ENCODE measurements at places on chromosomes 1 and 21.

- DNase-seq, result no peak
Observed at GRCh38 chr1:150012611-150013010, 2.1 kb upstream of the OTUD7B start.

DNA sequence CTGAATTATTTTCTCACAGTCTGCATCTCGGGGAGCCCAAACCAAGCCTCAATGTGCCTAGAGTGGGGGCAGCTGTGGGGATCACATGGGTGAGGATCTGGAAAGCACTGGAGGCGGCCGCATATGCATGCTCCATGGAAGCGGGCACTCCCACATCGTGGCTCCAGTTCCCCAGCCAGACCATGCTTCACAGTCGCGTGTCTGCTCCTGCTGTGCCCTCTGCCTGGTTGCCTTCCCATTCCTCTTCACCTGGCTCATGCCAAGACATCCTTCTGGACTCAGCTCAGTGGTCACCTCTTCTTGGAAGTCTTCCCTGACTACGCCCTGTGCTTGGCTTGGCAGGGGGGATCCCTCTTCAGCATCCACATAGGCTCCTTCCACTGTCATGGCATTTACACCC, 32.8 kb downstream of the IGSF21 start:
- DNase-seq, result no peak

DNA sequence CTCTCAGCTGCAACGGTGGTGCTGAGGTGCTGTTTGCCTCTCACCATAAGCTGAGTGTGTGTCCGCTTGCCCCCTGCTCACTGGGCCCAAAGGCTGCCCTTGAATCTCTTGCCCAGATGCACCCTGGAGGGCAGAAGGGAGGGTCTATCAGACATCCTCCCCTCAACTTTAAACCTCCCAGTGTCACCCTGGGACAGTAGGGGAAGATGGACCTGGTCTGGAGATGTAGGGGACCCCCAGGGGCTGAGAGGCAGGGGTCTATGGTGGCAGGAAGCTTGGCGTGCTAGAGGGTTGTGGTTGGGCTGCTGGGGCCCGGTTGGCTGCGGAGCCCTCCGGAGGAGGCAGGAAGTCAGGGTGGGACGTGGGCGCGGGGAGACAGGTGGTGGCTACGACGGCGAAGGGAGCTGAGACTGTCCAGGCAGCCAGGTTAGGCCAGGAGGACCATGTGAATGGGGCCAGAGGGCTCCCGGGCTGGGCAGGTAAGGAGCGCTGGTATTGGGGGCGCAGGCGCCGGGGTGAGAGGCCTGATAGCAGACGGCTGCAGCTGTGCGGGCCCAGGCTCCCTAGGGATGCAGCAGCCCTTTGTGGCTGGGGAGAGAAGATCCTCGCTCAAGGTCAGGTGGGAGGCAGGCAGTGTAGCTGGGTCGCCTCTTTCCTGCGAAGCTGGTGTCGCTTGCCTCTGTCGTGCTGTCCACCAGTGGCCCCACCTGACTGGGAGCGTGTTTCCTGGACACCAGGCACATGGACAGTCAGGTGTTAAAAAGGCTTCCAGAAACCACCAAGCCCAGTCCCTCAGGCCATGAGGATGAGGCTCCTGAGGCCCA, at the start of gene LCK:
Gene LCK (plus strand): TSS at position 373 of the 824 bp plus-strand sequence. CDS start 23,065 bp downstream, outside the sequence.
- DNase-seq, result no peak

GRCh38 chr1:1567891-1568291, 6.8 kb downstream of the SSU72 start:
- DNase-seq, result no peak

DNA sequence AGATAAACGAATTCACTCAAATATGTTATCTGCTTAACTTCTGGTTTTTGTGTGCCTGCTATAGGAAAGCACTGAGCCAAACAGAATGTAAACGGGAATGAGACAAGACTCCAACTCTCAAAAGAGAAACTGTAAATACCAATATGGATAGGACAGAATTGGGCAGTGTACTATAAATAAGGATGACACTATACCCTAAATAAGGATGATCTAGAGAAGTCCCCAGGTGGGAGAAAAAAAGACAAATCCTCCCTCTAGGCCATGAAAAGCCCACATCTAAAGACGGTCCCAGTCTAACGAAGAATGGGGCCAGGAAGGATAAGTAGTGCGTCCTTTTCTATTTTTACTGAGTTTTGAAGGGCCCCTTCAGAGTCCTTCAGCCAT, 1.5 kb upstream of the GABPB2 start:
- DNase-seq, result no peak

DNA sequence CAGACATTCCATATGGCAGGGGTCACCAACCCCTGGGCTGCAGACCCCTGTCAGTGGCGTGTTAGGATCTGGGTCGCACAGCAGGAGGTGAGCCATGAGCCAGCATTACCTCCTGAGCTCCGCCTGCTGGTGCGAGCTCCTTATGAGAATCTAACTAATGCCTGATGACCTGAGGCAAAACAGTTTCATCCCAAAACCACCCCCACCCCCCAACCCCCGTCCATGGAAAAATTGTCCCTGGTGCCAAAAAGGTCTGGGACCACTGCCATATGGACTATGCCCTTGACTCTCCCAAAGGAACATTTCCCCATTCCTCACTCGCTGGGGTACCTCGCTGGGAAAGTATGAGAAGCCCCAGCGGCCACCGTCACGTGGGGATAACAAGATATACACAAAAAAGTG, 6.4 kb upstream of the CPT2 start:
- DNase-seq, result no peak

GRCh38 chr1:119285482-119285881, 83.1 kb upstream of the HAO2 start:
- no peak for DNase-seq

DNA sequence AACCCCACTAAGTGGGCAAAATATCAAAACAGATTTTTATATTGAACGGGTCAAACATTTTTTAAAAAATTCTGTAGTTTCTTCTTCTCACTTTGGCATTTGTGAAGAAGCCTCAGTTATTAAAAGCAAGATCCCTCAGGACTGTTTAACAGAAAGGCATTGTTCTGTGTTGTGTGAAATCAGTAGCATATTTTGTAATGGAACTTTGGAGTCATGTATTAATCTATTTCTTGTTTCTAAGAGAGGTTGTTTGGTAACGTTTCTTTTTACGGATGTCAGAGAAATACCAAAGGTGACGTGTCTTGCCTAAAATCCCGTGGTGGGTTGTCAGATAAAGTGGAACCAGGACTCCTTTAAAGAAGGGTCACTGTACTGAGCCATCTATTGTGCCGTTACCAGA, 23.7 kb downstream of the GPR137B start:
- DNase-seq, result no peak

DNA sequence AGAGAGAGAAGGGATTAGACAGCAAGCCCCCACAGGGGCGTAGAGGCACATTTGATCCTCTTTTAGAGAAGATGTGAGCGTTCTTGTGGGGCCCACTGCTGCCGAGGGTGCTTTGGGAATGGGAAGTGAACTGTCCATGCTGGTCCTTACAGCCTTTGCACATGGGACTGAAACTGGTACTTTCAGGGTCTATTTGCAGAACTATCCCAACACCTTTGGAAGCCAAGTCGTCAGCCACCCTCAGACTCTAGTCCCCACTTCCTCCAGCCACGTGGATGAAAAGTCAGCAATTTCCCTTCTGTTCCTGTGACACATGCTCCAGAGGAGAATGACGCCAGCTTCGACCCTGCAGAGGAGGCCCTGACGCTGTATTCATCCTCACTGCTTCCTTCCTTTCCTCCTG, 2.6 kb upstream of the RAB7B start:
- no peak for DNase-seq

DNA sequence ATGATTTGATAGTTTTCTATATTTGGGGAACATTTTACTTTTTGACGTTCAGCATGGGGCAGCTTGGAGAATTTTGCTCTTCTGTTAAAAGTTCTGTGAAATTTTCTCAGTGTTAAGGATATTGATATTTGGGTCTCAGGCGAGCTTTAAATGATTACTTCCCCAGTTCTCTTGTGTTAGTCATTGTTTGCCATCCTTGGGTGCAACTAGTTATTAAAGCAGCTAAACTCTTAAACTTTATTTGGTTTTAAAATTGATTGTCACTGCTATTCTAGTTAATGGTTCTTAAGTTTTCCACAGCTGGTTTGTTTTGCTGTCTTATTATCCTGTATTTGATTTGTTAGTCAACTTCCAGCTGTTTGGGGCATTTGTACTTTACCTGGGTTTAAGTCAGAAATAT, 9.0 kb downstream of the COG2 start:
- no peak for DNase-seq

- no peak for DNase-seq
Observed at GRCh38 chr21:40902299-40902698, 55.3 kb upstream of the DSCAM start.

- DNase-seq, result no peak
Observed at GRCh38 chr1:28577738-28578536, 14.1 kb upstream of the RAB42 start.

- no peak for DNase-seq
Observed at GRCh38 chr1:23875382-23875781, 7.3 kb upstream of the FUCA1 start.

- no peak for DNase-seq
Observed at GRCh38 chr1:71717186-71717585, 565.2 kb downstream of the NEGR1 start.

DNA sequence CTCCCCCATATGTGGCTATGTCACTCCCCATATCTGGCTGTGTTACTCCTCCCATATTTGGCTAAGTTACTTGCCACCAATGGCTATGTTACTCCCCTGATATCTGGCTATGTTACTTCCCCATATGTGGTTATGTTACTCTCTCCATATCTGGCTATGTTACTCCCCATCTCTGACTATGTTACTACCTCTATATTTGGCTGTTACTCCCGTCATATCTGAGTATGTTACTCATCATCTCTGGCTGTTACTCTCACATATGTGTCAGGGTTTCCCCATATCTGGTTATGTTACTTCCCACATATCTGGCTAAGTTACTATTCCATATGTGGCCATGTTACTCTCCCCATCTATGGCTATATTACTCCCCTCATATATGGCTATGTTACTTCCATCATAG, 50.3 kb upstream of the MAP10 start:
- DNase-seq, result no peak

GRCh38 chr1:99239690-99240089, 24.6 kb upstream of the PLPPR4 start:
- no peak for DNase-seq

DNA sequence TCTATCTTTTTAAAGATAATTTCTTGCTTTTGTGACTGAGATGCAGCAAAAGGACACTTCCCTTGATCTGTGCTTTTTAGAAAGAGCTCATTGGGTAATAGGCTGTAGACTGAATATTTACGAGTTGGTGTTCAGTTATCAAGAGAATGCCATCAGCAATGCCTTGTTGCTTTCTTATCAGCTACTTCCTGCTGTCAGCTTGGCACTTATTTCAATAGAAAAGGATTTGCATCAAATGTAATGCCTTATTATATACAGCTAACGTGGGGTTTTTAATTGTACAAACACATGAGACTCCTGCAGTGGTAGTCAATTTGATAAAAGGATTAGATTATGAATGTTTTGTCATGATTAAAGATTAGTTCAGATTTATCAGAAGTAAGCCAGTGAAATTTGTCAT, 122.2 kb downstream of the ADGRL2 start:
- no peak for DNase-seq

DNA sequence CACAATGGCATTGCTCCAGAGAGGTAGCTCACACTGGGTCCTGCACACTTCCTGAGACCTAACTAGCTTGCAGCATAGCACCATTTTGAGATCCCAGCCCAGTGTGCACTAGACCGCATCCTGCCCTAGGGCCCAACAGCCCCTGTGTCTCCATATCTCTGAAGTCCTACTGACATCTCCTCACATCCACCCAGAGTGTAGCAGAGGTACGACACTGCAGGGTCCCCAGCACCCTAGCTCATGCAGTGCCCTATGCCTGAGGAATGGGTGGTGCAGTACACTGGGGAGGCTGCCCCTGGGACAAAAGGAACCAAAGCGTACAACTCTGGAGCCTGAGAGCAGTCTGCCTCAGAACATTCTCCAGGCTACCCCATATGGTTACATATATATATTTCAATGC, 111.4 kb upstream of the DEPDC1 start:
- no peak for DNase-seq

DNA sequence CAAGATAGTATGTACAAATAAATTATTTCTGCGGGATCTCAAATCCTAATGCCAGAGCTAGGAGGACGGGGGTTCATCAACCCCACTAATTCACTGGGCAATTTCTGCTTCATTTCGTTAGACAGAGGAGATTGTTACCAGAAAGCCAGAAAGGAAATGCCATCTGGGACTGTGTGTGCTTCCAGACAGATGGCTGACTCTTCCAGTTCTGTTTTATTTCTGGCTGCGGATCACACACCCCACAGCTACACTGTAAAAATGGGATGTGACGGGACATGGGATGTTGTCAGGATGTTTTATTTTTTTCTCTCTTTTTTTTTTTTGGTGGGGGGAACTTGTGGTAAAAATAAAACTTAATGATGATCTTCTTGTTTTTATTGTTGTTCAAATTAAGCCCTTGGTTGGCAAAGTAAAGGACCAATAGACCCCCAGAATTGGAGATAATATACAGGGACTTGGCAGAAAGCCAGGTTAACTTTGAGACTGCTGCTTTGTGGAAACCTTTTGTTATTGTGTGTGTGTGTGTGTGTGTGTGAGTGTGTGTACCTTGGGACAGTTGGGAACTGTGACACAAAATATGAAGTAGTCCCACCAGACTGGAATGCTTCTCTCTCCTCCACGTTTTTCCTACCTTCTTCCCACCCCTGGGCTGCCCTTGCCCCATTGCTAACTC, 114.5 kb downstream of the NUF2 start:
- DNase-seq, result no peak

- DNase-seq, result no peak
Observed at GRCh38 chr1:147904726-147905125, 2.1 kb downstream of the GJA8 start.

GRCh38 chr21:44370027-44370735, 16.8 kb downstream of the TRPM2 start:
- DNase-seq, result no peak

DNA sequence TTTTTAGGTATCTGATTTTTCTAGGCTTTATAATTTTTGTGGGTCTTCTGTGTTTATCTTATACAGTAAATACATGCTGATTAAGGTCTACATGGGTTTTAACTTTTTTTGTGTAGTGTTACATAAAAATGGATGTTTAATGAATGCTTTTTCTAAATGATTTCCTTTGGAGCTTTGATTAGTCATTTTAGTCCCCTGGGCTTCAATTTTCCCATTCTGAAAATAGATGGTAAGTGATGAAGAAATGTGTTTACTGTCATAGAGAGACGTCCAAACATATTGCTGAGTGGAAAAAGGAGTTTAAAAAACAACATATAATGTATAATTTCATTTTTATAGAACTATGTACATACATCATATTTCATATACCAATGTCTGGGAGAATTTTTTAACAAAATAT, 140.9 kb upstream of the HMCN1 start:
- DNase-seq, result no peak
